Stimulated activated CD8-positive, alpha-beta memory T cell treated with anti-CD3 and anti-CD28 coated beads, Interleukin-4, amount 100 ng/mL, for 1 hour (primary cell): ENCODE measurements at places on chromosomes 4 and X.

DNA sequence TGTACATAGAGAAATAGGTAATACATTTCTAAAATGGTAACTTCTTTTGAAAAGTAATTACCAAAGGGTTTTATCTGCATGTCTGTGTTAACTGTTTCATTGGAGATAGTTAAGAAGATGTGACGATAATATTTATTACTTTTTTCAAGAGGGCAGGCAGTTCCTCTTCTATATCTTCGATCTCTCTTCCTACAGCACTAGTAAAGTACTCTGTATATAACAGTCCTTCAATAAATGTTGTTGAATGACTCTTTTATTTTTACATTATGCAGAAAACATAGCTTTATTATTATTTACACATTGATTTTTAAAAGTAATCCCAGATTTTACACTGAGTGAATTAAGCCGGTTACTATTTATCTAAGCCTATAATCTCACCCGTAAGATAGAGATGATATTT is 51.8 kb downstream of the TMPRSS11E start:
- no peak for DNase-seq

DNA sequence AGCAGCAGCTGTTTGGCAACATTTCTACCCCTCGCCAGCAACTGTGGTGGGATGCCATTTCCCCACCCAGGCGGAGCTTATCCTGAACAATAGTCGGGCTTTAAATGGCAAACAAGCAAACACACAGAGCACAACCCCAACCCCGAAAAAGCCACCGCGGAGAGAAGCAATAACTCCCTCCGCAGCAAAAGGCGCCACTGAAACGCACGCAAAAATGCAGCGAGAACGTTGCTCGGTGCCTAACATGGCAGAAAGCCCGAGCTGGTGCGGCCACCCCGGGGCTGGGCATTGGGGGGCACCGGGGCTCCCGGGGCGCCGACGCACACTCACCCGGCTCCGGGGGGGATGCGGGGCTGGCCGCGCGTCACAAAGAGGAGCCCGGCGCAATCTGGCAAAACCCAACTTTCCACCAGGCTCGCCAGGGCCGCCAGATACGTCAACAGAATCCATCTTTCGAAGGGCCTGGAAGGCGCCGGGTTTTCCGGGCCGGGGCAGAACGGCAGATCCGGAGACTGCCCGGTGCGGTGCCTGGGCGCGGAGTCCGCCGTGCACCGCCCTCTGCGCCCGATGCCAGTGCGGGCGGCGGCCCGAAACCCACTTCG is 818 bp downstream of the RAI2 start:
- DNase-seq = no peak

DNA sequence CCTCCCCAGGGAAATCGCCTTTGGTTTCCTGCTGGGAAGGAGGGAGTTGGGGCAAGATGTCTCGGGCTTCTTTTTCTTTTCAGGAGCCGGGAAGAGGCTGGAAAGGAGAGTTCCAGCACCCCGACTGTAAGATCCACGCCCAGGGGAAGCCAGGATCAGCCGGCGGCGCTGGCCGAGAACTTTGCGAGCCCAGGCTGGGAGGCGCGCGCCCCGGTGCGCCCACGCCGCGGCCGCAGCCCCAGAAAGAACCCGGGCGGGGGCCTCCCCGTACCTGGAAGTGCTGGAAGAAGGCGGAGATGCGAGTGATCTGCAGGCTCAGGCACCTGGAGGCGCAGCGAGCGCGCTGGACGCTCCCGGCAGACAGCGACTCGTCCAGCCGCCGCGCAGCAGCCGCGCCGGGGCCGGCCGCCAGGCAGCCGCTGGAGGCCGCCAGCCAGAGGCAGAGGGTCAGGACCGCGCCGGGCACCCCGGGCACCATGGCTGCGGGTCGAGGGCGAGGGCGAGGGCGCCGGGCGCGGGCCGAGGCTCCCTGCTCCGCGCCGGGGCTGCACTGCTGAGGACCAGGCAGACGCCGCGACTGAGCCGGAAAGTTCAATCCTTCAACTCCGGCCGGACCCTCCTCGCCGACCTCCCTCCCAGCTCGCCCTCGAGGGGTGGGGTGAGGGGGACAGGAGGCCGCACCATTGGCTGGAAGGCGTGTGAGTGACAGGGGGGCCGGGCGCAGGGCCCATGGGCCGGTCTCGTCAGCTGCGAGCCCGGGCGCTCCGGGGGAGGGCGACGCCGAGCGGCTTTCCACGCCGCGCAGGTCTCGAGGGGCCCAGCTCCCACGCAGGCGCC is at the start of gene ANOS1:
Gene ANOS1, minus strand, starts transcription at position 579 of the 837 bp plus-strand sequence. Its CDS starts 101 bp downstream, at position 478.
- no peak for DNase-seq

- DNase-seq = no peak
Measured at GRCh38 chr4:17687237-17687857, 72.9 kb downstream of the MED28 start.

GRCh38 chr4:173525118-173526011 is 4.7 kb downstream of the HAND2 start:
- no peak for DNase-seq

DNA sequence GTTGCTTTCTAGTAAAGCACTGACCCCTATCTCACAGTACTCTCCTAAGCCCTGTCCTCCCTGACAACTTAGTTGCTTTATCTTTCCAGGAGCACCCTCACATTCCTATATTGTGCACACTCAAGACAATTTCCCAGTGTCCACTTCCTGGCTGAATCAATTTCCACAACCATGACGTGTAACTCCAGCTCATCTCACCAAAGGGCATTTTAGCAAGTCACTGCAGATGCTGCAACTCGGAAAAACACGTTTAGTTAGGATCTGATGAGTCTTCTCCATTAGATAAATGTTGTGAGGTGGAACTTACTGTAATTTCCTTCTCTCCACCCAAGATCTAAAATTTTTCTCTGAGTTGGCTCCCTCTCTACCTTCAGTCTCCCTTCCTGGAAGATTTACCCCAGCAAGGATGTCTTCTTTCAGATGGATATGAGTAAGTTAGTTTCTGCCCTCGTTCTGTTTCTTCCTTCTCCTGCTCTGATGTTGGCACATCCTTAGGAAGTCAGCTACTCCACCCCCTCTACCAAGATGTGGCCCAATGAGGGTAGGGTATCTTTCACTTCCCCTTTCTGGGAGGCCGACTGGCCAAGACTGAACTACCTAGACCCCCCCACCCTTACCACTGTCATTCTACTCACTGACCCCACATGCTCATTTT is 28.8 kb upstream of the IL13RA1 start:
- no peak for DNase-seq

- no peak for DNase-seq
Measured at GRCh38 chr4:123556526-123556925, 159.9 kb downstream of the SPRY1 start.

DNA sequence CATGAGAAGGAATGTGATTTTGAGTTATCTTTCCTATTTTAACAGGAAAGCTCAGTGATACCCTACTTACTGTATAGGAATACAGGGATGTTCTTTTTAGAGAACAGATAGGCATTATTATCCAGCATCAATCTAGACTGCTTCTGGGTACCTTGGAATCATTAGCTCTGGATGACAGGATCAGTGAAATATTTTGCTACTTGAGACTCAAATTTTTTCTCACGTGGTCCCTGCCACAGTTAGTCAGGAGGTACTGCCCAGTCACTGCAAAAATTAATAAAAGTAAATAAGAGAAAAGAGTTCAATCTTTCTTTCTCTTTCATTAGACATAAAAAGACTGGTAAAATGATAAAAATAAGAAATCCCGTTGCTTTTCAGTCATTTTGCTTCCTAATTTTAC is 5.5 kb downstream of the ZNF827 start:
- no peak for DNase-seq

DNA sequence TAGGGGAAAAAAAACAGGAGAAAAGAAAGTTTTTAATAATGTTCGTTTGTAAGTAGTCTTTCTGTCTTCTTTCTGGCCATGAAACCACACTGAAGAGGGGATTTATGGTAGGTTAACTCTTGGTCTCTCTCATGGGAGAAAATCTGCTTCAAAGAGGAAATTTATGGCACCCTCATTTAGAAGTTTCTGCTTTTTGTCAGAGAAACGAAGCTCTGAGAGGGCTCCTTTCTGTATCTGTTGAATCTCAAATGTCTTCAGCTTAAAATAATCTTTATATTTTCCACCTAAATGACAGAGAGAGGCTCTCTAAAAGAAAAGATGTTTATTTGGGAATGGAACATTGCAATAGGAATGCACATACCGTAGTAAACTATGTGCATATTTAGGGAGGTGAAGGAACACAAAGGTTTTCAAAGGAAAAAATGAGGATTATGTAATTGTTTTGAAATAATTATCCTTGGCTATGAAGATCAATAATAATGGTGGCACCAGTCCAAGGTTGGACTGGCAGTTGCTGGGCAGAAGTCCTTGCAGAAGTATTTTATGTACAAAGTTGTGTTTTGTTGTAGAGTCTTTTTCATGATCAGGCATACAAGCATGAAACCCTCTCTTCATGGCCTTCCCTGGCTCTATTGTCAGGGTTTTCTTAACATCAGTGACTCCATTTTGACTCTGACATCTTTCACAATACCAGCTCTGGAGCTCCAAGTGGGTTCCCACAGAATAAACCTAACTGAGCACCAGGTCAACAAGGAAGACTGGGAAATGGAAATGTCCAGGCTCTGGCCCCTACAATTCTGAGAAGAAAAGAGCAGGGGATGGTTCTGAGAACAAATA is 53.0 kb upstream of the HPSE start:
- DNase-seq = no peak

- DNase-seq = no peak
Measured at GRCh38 chrX:64152857-64153256, 52.7 kb downstream of the AMER1 start.

- no peak for DNase-seq
Measured at GRCh38 chrX:22399437-22400192, 126.9 kb downstream of the CBLL2 start.

- no peak for DNase-seq
Measured at GRCh38 chr4:23084559-23085248, 392.0 kb downstream of the GBA3 start.

DNA sequence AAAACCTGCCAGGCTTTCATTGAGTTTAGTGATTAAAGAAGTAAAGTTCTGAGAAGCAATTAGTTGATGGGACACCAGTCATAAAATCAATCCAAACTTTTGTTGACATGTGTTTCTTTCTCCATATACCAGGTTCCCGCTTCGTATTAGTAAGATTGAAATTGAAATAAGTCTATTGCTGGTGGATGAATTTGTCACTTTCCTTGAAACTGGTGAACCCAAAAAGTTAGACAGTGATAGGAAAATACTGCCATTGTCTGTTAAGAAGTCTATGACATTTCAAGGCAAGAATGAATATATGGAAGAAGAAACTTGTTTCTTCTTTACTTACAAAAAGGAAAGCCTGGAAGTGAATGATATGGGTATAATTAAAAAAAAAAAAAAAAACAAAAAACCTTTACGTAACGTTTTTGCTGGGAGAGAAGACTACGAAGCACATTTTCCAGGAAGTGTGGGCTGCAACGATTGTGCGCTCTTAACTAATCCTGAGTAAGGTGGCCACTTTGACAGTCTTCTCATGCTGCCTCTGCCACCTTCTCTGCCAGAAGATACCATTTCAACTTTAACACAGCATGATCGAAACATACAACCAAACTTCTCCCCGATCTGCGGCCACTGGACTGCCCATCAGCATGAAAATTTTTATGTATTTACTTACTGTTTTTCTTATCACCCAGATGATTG is at the start of gene CD40LG:
Gene CD40LG, plus strand, starts transcription at position 482 of the 684 bp plus-strand sequence. Its CDS starts 91 bp downstream, at position 573.
- DNase-seq = no peak

DNA sequence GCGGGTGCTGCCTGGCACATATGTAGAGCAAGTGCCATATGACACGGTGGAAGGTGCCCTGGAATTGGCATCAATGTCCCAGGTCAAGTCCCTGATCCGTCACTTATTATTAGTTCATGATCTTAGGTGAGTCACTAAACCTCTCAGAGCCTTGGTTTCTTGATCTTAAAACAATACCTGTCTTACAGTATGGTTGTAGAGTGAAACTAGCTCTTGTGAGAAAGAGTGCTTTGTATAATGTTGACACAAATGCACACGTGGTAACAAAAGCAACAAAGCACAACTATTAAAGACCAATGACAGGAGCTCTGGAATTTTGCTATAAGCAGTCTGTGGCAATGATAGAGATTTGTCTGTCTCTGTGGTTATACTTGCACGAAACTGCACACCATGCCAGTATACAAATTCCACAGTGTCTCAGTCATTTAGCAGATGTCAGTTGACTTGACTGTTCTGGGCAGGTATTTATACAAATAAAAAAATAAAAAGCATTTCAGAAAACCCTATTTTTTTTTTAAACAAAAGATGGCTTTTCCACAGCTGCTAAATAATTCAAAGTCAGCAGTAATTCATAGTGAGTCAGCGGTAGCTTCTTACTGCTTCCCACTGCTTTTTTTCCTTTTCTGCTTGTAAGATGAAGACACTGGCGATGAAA is 19.7 kb upstream of the ACSL1 start:
- no peak for DNase-seq

DNA sequence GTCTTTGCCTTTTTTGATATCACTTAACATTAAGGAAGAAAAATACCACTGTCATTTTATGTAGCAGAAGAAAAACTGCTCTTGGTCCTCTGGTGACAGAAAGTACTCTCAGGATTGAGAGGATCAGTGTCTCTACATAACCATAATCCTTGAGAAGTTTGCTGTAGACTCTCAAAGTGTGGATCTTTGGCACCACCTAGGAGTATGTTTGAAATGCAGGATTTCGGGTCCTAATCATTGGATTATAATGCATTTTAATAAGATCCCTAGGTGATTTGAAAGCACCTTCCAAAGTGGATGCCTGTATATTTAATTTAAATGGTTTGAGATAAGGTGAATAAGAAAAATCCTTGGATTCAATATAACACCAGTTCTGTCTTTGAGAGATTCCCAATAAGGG is 23.2 kb downstream of the MOB1B start:
- DNase-seq = no peak

DNA sequence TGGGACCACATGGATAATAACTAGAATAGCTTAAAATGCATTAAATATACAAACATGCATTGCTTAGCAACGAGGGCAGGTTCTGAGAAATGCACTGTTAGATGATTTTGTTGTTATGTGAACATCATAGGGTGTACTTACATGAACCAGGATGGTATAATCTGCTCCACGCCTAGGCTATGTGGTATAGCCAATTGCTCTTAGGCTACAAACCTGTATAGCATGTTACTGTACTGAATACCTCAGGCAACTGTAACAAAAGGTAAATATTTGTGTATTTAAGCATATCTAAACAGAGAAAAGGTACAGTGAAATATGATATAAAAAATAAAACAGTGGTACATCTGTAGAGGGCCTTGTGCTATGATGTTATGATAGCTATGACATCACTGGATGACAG is 169.2 kb upstream of the IL15 start:
- DNase-seq = no peak
